Activated CD8-positive, alpha-beta T cell treated with anti-CD3 and anti-CD28 coated beads, Interleukin-2, amount 10 ng/mL, durations not matched to agents 7 days and 5 days (primary cell): ENCODE measurements at places on chromosomes 1 and 21.

DNA sequence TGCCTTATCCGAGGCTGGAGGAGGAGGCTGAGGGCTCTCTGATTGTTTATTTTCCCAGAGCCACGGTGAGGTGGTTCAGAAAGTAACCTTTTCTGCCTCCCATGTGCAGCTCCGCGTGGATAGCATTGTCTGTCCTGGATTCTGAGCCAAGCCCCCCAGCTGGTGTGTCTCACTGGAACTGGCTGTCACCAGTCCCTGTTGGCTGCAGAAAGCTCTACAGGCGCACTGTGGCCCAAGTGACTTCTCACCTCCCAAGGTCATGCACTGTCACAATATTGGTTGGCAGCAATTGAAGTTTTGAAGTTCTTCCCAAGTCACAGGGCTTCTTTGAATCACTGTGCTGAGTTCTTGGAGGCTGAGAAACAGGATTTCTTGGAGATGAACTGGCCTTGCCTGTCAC, 8.2 kb downstream of the BMP8A start:
- H3K27me3 ChIP-seq = peaks cover 18% of the 10 kb centered on the region
- H3K27ac ChIP-seq = no peak overlapping the region
- H3K36me3 ChIP-seq = no peaks in the 10 kb centered on the region
- H3K4me3 ChIP-seq = no peak overlapping the region
- no peaks in the 10 kb centered on the region for H3K4me1 ChIP-seq

DNA sequence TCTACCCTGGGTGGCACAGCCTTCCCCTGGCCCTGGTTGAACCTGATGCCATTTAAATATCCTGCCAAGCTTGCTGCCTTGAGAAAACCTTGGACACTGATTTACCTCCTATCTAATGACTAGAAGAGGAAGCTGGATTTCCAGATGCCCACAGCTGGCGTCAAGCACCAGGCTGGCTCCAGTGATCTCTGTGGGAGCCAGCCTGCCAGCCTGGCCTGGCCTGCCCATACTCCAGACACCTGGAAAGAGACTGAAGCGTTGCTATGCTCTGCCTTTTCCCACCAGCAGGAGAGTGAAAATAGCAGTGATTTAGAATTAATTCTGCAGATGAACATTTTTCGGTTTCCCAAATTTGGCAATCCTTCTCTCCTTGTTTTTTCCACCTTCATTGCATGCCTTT, 11.5 kb upstream of the EIF4G3 start:
- no peak overlapping the region for H3K27ac ChIP-seq
- peaks cover 4% of the 10 kb centered on the region for H3K4me1 ChIP-seq
- peaks cover 14% of the 10 kb centered on the region for H3K27me3 ChIP-seq
- no peak overlapping the region for H3K4me3 ChIP-seq
- H3K36me3 ChIP-seq = no peaks in the 10 kb centered on the region

GRCh38 chr21:34704119-34704518, 35.3 kb downstream of the CLIC6 start:
- H3K36me3 ChIP-seq = no peaks in the 10 kb centered on the region
- H3K4me3 ChIP-seq = no peak overlapping the region
- no peak overlapping the region for H3K27ac ChIP-seq
- DNase-seq = no peak
- H3K27me3 ChIP-seq = peaks cover 18% of the 10 kb centered on the region

DNA sequence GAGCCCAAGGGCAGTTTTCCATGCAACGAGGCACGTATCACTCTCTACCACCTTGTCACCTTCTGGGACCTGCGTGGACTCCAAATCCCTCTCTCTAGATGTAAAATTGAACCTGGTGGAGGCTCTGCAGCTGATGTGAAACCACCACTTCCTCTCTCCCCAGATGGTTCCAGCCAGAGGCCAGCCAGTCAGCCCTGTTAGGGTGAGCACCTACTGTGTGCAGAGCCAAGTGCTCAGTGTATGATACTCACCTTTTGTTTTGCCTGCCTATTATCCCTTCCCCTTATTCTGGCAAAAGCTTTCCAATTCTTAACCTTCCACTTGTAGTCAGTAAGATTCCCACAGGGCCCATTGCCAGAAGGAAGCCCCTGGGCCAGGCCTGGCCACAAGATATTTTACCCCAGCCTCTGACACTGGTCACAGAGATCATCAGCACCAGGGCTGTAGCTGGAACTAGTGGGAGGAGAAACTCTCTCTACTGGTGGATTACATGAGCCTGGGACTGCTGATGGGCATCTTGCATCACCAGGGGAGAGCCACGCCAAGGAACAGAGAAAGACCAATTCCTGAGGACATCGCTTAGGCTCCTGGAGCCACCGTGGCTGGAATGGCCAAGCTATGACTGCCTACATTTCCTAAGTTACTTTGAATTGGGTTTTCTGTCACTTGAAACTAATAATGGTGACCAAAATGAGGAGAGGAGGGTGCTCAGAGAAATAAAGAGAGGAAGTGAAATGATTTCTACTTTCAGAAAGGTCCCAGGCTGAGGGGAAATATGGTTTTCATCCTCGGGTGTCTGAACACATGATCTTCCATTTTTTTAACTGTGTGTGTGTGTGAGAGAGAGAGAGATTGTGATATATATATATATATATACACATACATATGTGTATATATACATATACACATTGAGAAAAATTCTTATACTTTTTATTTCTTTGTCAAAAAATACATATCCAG, 26.6 kb upstream of the RD3 start:
- DNase-seq = no peak
- H3K27ac ChIP-seq = no peak overlapping the region
- H3K36me3 ChIP-seq = no peaks in the 10 kb centered on the region
- peaks cover 47% of the 10 kb centered on the region for H3K4me1 ChIP-seq
- peaks cover 3% of the 10 kb centered on the region for H3K27me3 ChIP-seq

DNA sequence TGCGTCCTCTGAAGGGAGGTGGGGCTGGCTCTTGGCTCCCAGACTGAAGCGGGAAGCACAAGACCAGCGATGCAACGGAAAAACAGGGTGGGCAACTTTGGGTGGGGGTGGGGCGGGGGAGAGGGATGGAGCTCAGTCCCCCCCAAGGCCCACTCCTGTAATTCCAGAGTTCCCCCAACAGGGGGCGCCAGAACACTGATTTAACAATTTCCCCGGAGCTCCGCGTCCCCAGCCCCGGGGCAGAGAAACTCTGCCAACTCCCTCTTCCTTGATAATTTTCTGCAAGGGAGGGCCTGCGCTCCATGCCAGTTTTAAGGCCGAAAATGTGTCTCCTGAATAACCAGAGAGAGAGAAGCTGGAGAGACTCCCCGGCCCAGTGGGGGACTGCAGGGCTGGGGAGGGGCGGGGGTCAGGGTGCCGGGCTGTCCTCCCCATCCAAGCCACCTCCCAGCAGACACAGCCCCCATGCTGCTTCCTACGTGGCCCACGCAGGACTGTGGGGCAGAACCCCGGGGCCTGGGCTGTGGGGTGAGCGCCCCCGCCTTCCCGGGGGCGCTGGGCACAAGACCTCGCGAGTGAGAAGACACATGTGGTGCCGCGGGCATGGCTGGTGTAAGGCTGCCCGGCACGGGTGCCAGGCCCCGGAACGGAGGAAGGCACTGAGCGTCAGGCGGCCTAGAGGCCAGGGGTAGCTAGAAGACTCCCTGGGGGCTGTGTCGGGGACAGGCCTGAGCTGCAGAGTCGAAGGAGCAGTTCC, 51.4 kb downstream of the KIF21B start:
- peak; percentile 66 for DNase-seq
- H3K36me3 ChIP-seq = peaks cover 70% of the 10 kb centered on the region
- peaks cover 10% of the 10 kb centered on the region for H3K4me1 ChIP-seq
- H3K27me3 ChIP-seq = no peaks in the 10 kb centered on the region
- no peak overlapping the region for H3K4me3 ChIP-seq
- H3K27ac ChIP-seq = no peak overlapping the region

DNA sequence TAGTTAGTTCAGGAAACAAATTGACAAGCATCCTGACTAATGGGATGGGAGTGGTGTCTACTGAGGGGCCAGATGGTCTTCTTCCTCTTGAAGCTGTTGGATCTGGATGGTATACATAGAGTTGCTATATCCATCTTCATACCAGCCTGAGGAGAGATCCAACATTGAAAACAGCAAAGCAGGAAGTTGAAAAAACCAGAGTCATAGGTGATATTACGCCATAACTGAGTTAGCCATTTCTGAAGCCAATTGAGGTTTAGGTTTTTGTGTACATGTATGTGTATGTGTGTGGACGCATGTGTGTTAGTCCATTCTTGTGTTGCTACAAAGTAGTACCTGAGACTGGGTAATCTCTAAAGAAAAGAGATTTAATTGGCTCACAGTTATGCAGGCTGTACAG, 2.3 kb upstream of the TSPAN2 start:
- no peaks in the 10 kb centered on the region for H3K36me3 ChIP-seq
- no peak overlapping the region for H3K27ac ChIP-seq
- no peak for DNase-seq
- peaks cover 15% of the 10 kb centered on the region for H3K27me3 ChIP-seq

DNA sequence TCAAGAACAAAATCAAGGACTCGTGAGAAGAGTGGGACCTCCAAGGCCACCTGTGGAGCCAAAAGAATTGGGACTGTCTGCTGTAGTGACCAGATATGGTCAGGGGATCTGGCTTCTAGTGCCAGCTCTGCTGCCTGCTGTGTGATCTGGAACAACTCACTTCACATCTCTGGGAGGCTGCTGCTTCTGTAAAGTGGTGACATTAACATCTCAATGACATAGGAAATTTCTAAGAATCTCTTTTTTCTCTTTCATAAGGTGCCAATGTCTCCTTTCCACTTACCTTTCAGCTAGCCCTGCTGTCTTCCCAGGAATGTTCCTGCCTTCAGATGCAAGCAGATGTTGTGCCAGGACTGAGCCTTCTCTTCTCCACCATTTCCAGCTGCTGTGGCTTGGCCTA, 5.0 kb upstream of the SRSF4 start:
- no peaks in the 10 kb centered on the region for H3K27me3 ChIP-seq
- no peak overlapping the region for H3K4me3 ChIP-seq
- peaks cover 16% of the 10 kb centered on the region for H3K4me1 ChIP-seq
- no peaks in the 10 kb centered on the region for H3K36me3 ChIP-seq
- no peak for DNase-seq
- no peak overlapping the region for H3K27ac ChIP-seq

DNA sequence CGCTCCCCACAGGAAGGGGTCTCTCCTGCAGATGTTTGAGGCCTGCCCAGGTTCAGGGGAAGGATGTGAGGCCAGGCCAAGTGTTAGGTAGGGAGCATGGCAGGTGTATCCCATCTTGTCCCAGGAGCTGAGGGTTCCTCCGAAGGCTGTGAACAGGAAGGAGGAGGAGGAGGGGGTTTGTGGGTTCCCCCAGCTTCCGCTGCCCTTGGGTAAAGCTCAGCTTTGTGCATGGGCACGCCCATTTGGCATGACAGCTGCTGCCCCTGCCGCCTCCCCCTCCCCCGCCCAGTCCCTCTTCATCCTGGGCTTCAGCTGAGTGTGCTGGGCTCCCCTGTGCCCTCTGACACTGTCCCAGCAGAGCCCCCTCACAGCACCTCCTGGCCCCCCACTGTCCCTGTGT, 25.5 kb downstream of the TNFRSF8 start:
- H3K27me3 ChIP-seq = no peaks in the 10 kb centered on the region
- H3K4me1 ChIP-seq = peaks cover 39% of the 10 kb centered on the region
- DNase-seq = peak; percentile 76
- H3K27ac ChIP-seq = peak overlapping the region; percentile 91
- H3K4me3 ChIP-seq = peak overlapping the region; percentile 51

GRCh38 chr1:67830928-67831830, 2.1 kb downstream of the GNG12 start:
- peaks cover 26% of the 10 kb centered on the region for H3K4me1 ChIP-seq
- H3K27ac ChIP-seq = no peak overlapping the region
- peaks cover 55% of the 10 kb centered on the region for H3K27me3 ChIP-seq
- no peak overlapping the region for H3K4me3 ChIP-seq

DNA sequence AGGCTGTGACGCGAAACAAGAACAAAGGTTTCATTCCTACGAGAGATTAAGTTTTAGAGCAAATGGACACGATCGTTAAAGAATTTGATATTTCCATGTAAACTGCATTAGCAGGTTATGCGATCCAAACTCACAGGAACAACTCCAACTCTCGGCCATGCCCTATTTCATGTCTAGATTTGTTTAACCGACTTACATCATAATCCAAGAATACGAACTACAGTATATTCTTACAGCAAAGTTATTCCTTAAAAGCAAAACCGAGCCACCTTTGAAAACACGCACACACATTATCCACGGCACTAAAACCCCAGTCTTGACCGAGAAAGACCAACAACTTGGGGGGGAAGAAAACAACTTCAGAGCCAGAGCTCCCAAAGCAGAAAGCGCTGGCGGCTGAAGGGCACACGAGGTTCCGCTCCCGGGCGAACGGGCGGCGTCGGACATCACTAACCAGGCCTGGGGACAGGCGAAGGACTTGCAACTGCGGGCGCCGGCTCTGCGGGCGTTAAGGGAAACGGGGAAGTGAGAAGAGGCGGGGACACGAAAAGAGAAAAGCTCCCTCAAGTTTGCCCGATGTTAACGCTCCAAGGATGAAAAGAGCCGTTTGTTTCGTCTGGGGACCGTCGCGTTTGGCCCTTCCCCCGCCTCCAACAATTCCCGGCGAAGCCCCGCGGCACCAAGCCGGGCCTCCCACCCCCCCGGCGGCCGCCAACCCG, 690 bp downstream of the B3GALNT2 start:
- H3K4me3 ChIP-seq = peak overlapping the region; percentile 90
- peak overlapping the region; percentile 83 for H3K27ac ChIP-seq
- no peaks in the 10 kb centered on the region for H3K27me3 ChIP-seq
- DNase-seq = peak; percentile 49
- H3K36me3 ChIP-seq = peaks cover 3% of the 10 kb centered on the region
- H3K4me1 ChIP-seq = peaks cover 19% of the 10 kb centered on the region

DNA sequence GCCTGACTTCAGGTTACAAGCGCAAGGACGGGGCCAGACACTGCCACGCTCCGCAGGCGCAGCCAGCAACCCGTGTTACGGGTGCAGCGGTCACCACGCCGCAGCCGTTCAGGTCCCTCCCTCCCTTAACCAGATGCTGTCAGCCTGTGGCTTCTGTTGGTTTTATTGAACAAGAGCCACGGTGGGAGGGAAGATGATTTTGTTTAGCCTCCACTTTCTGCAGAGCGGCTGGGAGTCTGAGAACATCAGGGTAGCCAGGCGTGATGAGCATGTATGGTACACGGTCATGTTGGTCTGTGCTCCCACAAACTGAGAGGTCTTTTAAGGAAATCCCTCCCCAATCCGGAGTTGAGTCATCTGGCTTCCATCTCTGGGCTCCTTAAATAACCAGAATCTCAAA, 18.5 kb upstream of the ADARB1 start:
- no peak for DNase-seq
- no peaks in the 10 kb centered on the region for H3K4me1 ChIP-seq
- H3K36me3 ChIP-seq = no peaks in the 10 kb centered on the region
- no peak overlapping the region for H3K27ac ChIP-seq
- no peak overlapping the region for H3K4me3 ChIP-seq

- H3K27me3 ChIP-seq = no peaks in the 10 kb centered on the region
- H3K4me3 ChIP-seq = no peak overlapping the region
- no peaks in the 10 kb centered on the region for H3K36me3 ChIP-seq
- no peak for DNase-seq
These were observed 833.3 kb upstream of the PRMT6 start for GRCh38 chr1:106223213-106223612.
